HCT116 (cell line): ENCODE measurements at places on chromosomes 6 and 20. TPM values are rescaled to one million over a fixed set of nuclear protein-coding genes. Genes with fewer than 3 reads are reported as not detected.

Gene MEI4
- total RNA-seq, result not detected

Gene DAAM2
- total RNA-seq, result not detected

Gene TMEM217
- 0.98 TPM for total RNA-seq

Gene DSN1
- 27.9 TPM for total RNA-seq

Gene SIM1
- not detected for total RNA-seq

Gene CPNE5
- total RNA-seq, result not detected

Gene POPDC3
- 10.1 TPM for total RNA-seq

Gene CST4
- not detected for total RNA-seq

Gene FAM217A
- total RNA-seq, result not detected

Gene RAD21L1
- total RNA-seq, result 0.17 TPM

Gene HCK
- 0.17 TPM for total RNA-seq

Gene BPIFA1
- total RNA-seq, result not detected

Gene SEL1L2
- total RNA-seq, result not detected

Gene OPRM1
- total RNA-seq, result not detected

Gene E2F1
- 30.9 TPM for total RNA-seq

Gene DEFB124
- total RNA-seq, result not detected

Gene RAB32
- not detected for total RNA-seq

Gene WFDC12
- total RNA-seq, result not detected

Gene SMOC2
- 0.42 TPM for total RNA-seq

Gene TRIM40
- not detected for total RNA-seq

Gene PPIL6
- total RNA-seq, result 3.3 TPM
